ENCODE measurements at places on chromosomes 2 and 18. TPM values are rescaled to one million over a fixed set of nuclear protein-coding genes. Genes with fewer than 3 reads are reported as not detected.

- peak; percentile 30 for DNase-seq
Measured at GRCh38 chr2:71705171-71705960, 252.0 kb downstream of the DYSF start.

- DNase-seq = no peak
Measured at GRCh38 chr18:50880119-50880465, 1.2 kb downstream of the ME2 start.

- DNase-seq = no peak
Measured at GRCh38 chr2:133444465-133444864, 123.8 kb downstream of the NCKAP5 start.

DNA sequence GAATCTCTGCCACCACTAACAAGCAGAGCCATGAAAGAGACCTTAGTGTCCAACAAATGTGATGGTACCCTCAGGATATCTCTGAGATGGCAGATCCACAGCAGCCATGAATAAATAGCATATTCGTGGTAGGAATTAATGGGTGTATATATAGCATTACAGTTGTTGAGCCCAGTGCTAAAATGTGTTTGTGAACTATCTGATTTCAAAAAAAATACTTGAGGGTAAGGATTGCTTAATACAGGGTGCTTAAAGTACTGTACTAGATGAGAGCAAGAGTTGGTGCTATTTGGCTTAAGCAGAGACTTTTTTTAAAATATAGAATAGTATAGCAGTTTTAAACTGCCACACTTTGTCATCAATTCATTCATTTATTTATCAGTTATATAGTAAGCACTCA lies 101.5 kb upstream of the GALNT5 start:
- no peak for DNase-seq

GRCh38 chr2:41206004-41206403 lies 754.1 kb upstream of the SLC8A1 start:
- DNase-seq = no peak

DNA sequence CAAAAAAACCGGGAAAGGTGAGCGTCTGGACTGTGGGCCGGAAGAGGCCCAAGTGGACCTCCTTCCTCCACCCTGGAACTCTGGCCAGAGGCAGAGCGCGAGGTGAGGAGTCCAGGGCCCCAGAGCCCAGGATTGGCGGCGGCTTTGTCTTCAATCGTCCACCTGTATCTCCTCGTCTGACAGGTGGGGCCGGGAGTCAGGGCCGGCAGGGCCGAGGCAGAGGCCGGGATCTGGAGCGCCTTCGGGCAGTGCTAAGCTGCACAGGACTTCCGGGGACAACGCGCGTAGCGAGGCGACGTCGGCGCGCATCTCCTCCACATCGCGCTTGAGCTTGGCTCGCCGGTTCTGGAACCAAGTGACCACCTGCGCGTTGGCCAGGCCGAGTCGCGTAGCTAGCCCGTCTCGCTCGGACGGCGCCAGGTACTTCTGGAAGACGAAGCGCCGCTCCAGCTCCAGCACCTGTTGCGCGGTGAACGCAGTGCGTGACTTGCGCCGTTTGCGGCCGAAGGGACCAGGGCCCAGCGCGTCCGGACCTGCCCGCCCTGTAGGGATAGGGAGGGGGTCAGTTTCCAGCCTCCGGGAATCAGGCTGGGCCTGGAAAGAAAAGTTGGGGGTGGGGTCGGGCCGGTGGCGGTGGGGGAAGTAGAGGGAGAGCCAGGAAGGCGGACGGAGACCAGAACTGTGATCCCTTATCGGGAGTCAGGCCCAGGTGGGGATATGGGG lies 1.5 kb downstream of the LBX2 start:
- DNase-seq = peak; percentile 74

DNA sequence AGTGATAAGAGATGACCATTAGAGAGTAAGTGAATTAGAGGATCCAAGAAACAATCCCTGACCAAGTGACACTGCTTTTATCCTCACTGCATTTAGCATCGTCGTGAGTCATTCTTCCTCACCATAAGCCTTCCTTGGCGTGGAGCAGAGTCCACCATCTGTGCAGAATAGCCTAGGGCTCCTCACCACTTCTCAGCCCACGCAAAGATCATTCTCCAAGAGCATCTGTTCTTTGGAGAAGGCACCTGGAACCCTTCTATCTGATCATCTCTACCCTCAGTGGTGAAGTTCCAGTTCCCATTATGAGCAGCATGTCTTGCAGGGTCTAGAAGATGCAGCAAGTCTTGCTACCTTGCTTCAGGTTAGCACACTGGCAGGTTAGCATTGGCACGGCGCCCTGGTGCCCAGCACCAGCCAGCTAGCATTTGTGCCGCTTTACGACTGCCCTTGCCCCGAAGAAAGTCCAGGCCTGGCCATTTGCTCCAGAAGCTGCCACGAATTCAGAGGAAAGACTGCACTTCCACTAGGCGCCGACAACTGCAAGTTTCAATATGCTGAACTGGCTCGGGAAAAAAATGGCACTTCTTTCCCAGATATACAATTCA lies 225.8 kb downstream of the TTC32 start:
- no peak for DNase-seq

DNA sequence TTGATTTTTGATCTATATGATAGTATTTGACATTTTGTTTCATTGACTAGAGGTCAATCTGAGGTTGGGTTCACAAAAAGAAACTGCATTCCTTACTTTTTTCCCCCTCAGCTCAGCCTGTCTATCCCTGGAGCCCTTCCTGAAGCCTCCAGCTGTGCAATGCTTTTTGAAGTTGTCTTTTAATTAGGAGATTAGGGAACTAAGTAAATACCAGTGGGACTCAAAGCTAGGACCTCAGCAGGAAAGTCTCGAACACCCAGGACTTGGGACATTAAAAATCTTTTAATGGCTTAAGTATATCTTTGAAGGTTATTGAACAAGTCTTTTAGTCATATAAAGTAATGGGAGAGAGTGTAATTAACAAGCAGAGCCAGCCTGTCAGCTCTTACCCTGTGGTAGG lies 220.2 kb downstream of the PDE11A start:
- no peak for DNase-seq

DNA sequence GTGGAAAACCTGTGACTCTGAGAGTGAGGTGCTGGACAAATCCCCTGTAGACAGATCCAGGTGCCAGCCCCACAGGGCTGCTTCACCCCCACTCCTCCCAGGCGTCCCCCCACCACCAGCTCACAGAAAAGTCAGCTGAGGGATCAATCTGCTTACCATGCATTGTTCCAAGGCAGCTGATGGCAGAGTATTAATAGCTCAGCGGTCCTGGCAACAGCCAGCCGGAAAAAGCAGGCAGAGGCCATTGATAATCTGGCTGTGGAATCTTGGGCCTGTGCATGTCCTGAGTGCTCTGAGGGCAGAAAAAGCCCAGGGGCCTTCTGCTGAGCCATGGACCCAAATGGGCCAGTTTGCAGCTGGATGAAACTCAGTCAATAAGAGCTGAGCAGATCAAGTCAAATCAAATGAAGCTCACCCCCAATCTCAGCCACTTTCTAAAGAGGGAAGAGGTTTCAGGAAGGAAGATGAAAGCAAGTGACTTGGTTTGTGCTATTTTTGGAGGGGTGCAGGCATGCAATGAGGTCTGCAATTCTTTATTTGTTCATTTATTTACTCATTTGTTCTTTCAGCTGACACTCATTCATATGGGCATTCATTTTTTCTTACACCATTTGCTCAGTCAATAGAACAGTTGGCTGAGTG lies 63.4 kb downstream of the GYPC start:
- no peak for DNase-seq

- no peak for DNase-seq
Measured at GRCh38 chr2:109409321-109410038, 204.3 kb downstream of the SEPTIN10 start.

DNA sequence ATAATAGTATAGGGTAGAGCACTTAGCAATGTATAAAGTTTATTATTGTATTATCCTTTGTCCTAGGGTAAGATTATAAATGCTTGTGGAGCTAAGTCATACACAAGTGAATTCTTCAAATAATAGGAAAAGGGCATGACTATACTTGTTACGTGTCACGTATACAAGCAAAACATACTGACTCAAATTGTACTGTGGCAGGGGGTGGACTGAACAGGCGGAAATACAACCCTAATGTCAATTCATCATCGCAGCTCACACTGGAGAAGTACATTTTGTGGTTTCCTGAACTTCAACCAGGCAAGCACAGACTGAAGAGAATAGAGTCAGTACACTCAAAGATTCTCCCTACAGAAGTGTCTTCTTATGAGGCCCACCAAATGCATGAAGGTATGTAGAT lies 201.0 kb downstream of the MBD2 start:
- no peak for DNase-seq

DNA sequence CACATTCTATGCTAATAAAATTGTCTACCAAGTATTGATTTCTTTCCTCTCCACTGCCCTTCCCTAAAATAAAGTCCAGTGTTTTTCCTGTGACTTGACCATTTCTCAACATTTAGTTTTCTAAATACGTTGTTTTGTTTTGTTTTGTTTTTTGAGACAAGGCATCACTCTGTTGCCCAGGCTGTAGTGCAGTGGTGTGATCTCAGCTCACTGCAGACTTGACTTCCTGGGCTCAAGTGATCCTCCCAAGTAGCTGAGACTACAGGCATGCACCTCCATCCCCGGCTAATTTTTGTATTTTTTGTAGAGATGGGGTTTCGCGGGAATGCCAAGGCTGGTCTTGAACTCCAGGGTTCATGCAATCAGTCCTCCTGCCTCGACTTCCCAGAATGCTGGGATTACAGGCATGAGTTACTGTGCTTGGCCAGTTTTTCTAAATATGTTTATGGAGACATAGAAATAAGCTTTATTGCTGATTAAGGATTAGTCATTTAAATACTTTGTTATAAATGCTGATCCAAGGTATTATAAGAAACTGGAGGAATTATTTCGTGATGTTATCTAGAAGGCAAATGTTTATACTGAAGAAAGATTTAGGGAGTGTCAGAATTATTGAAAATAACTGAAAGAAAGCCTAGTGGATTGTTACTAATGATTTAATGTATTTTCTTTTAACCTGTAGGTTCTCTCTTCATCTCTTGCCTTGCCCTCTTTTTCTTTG lies 5.7 kb upstream of the HTR2B start:
- no peak for DNase-seq

DNA sequence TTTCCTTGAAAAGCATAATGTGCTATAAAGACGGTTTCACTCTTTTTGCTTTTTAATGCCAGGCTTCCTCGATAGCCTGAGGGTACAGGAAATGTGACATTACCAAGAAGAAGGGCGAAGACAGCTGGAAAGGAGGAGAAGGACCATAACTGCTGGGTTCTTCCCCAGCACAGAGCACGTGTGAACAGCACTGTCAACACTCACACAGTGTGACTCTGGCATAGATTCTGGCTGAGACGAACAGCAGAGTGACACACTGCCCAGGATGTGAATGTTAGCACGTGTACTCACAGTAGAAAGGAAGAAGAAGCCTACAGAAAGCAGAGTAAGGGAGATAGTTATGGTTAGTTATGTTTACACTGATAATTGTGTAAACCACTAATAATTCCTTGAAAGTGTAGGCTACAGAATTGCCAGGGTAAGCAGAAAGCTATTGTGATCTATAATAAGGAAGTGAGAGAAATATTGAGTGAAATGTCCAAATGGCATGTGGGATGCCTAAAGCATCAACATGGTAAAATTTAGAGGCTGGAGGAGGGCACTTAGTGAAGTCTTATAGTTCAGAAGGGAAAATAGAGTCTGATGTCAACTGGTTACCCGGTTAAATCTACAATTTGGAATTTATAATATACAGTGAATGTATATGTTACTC lies 198.2 kb downstream of the DLGAP1 start:
- no peak for DNase-seq

GRCh38 chr2:100625717-100626116 lies 62.9 kb downstream of the PDCL3 start:
- no peak for DNase-seq

DNA sequence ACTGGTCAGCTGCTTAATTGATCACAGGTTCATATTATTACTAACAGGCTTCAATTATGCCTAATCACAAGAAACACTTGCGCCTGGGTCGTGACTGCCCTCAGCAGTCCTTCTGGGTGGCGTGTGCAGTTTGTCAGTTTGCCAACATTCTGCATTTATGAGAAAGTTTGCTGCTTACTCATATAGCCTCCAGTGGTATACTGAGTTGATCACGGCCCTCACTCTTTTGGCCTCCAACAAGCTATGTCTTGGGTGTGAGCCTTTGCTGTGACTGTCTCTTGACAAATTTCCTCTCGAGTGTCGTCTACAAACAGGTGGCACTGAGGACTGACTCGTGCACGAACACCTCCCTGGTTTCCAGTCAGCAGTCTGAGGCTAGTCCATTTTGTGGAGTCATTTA lies 27.3 kb downstream of the DCDC2C start:
- DNase-seq = no peak

DNA sequence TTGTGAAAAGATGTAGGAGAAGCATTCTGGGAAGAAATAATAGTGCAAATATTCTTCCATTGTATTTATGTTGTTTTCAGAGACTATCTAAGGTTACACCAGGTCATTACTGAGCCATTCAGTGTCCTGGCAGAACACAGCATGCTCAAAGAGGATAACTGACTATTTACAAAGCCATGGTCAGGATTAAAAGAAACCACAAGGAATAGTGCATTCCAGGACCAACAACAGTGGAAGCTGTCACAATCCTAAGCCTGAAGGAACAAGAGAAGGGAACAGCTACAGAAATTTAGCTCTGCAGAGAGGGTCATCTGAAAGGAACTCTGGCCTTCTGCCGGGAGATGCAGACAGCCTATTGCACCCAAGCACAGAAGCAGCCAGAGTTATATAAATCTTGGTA lies 116.7 kb downstream of the DSC3 start:
- no peak for DNase-seq

- DNase-seq = no peak
Measured at GRCh38 chr18:45525301-45525700, 90.0 kb upstream of the SLC14A2 start.

GRCh38 chr2:16700551-16701259 lies 35.1 kb upstream of the CYRIA start:
- DNase-seq = no peak

DNA sequence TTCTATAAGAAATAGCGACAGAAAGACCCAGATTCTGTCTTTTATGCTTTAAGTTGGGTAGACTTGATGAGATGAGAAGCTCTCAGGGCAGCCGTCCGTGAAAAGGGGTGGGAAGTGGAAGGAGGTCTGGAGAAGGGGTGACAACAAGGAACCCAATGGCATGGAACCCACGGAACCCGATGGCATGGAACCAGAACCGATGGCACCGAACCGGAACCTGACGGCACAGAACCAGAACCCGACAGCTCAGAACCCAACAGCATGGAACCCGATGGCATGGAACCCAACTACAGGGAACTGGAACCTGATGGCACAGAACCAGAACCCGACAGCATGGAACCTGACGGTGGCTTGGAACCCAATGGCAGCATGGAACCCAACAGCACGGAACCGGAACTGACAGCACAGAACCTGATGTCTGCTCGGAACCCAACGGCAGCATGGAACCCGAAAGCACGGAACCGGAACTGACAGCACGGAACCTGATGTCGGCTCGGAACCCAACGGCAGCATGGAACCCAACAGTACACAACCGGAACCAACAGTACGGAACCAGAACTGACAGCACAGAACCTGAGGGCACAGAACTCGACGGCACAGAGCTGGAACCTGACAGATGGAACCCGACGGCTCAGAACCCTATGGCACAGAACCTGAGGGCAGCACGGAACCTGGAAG lies 155.2 kb downstream of the TMEM18 start:
- DNase-seq = no peak

GRCh38 chr2:173881461-173881860 lies 83.7 kb downstream of the SP3 start:
- no peak for DNase-seq

Gene DQX1
- 62.0 TPM for total RNA-seq

Gene RNF152
- 17.3 TPM for total RNA-seq

Gene APCDD1
- 17.3 TPM for total RNA-seq

Gene LYG2
- total RNA-seq = not detected

Gene PTPRN
- 2.3 TPM for total RNA-seq

Gene GGCX
- 21.3 TPM for total RNA-seq

Gene MAP4K4
- 14.2 TPM for total RNA-seq

Gene SALL3
- total RNA-seq = not detected

Gene SERPINB10
- not detected for total RNA-seq
